GM23248 (cell line): ENCODE measurements at places on chromosomes 4 and X.

- DNase-seq, result no peak
Measured at GRCh38 chr4:98293104-98293887, 32.1 kb downstream of the RAP1GDS1 start.

GRCh38 chr4:185227713-185228278 lies 18.4 kb downstream of the SNX25 start:
- no peak for DNase-seq

- DNase-seq, result no peak
Measured at GRCh38 chr4:40214038-40214437, 17.2 kb downstream of the RHOH start.

DNA sequence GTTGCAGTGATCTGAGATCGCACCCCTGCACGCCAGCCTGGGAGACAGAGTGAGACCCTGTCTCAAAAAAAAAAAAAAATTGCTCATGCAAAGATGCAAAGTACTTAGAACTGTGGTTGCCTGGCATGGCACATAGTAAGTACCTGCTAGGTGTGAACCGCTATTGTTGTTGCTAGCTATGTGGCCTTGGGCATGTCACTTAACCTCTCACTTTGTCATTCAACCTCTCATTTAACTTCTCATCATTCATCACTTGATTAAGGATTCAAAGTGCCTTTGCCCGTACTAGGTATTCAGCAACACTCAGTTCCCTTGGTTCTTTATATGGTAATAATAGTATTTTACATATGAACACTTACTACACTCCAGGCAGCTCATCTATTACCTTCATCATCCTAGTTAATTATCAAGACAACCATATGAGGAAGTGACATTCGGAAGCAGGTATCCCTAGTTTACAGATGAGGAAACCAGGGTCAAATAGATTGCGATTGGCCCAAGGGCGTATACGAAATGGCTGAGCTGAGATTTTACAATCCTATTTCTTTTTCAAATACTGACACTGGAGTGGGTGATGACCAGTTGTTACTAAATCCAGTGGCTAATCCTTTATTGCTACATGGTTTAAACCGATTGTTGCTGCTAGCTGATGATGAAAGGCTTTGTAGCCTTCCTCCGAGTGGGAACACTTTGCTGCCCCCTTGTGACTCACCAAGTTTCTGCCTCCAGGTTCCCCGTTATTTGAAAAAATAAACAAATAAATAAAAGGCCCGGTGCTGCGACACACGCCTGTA lies 28.8 kb upstream of the SOWAHD start:
- peak; percentile 79 for DNase-seq

- peak; percentile 2 for DNase-seq
Measured at GRCh38 chr4:73499996-73500765, 18.6 kb downstream of the AFM start.

GRCh38 chrX:132671229-132671641 lies 182.4 kb upstream of the MBNL3 start:
- DNase-seq, result peak; percentile 51

DNA sequence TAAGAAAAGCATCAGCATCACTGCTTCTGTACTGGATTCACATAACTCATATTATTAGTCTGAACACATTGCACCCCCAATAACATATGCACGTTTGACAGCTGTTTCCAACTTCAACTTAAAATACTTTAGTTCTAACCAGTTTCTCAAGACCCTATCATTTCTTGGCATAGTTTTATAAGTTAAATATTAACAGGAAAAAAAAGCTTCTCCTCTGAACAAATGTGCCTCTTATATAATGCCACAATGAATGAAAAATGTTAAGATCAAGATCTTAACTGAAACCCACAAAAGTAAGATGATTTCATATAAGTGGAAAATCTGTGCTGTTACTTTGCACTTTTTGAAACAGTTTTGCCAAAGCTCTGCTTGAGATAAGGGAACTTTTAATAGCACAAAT lies 652.8 kb upstream of the FAM241A start:
- peak; percentile 30 for DNase-seq

DNA sequence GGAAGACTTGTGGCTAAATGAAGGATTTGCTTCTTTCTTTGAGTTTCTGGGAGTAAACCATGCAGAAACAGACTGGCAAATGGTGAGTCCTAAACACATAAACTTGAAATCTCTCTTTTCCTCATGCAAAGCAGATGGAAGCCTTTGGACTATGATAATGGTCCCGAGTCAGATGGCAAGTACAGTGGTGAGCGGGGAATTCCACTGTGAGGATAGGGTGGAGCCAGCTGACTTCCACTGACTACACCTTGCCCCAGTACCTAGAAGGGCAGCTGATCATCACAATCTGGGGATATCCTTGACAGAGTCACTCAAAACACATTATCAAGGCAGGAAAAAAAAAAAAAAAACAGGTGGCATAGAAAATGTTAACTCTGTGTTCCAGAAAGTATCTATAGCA lies 34.3 kb downstream of the ENPEP start:
- no peak for DNase-seq

DNA sequence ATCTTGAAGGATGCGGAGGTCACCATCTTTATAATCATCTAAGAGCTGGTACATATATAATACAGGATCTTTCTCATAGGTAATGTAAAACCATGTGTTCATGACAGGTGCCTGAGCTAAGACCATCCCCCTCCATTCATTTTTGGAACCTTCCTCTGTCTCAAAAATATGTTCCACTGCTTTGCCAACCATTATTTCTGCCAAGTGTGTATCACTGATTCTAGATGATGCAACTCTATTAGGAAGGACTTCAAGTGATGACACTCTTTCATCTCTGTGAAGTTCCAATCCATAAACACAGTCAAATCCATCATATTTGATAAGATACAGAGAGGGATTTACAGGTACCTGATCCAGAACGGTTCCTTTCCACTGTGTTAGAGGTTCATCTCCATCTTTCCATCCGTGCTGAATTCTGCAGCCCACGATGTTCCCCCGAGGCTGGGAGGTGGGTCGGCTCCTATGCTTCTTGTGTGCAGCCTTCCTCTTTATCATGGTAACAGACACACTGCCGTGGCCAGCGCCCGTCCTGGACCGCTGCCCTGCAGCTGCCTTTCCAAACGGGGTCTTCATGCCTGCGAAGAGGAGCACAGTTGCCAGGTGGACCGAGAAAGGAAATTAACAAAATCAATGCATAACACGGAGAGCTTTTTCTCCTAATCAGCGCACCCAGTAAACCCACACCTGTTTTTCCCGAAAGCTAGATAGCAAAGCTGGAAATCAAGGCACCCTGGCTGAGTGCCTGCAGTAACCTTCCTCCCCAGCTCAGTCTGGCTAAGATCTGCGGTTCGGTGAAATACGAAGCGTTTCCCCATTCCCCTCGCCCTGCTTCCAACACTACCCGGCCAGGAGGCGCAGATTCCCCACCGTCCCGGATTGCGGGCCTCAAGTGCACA lies 718 bp downstream of the SPIN3 start:
- DNase-seq, result peak; percentile 22

- DNase-seq, result no peak
Measured at GRCh38 chr4:74205046-74205445, 47.1 kb downstream of the MTHFD2L start.

GRCh38 chrX:42869659-42870476 lies 91.9 kb upstream of the PPP1R2C start:
- DNase-seq, result no peak

GRCh38 chr4:70925899-70926635 lies 23.9 kb downstream of the MOB1B start:
- no peak for DNase-seq
